ENCODE measurements at places on chromosomes 1 and 21.

GRCh38 chr1:32223683-32224082, 1.5 kb downstream of the EIF3I start:
- DNase-seq = no peak

DNA sequence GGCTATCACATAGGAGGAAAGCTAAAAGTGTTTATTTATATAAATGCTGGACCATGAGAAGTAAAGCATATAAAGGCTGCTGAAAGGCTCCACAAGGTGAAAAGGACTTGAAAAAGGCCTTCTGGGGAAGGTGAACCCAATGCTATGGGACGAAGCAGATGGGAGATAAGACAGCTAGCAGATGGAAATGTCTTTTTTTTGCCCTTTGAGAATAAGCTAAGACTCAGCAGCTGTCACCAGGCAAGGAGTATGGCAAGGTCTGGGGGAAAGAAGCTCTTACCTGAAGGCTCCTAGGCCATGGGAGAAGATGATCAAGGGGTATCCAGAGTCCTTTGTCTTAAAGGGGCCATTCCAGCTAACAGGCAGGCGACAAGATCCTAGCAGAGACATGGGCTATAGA, 9.9 kb downstream of the PAFAH2 start:
- DNase-seq = no peak

DNA sequence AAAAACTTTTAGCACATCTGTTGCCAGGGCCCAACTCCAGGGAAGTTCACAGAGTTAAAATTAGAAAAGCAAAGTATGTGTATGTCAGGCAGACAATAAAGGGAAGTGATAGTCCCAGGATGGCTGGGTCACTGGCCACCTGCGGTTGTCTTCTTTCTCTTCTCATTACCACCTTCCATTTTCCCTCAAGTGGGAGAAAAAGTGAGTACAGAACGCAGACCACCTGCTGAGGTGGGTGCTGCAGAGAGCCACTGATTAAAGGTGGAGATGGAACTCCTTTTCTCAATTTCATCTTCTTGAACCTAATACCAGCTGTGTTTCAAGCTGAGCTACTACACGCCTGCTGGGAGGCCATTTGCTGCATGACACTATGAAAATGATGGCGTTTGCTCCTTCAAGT, 88.8 kb upstream of the PDE4B start:
- no peak for DNase-seq

DNA sequence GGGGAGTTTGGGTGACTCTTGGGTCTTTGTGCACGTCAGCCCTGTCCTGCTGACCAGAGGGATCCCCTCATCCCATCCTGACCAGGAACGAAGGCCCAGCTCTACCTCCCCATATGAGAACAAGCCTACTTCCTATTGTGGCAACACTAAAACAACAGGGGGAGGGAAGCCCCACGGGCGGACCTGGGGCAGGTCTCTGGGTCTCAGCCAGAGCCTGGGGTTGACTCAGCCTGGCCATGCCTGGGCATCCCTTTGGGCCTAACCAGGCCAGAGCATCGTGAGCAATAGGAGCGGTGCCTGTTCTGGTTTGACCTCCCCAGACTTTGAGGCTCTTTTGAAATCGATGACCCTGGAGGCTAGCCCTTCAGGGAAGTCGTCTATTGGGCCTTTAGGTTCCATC, 16.8 kb downstream of the RPS6KA1 start:
- no peak for DNase-seq

- DNase-seq = no peak
Observed at GRCh38 chr1:97893844-97894243, 27.0 kb downstream of the DPYD start.

DNA sequence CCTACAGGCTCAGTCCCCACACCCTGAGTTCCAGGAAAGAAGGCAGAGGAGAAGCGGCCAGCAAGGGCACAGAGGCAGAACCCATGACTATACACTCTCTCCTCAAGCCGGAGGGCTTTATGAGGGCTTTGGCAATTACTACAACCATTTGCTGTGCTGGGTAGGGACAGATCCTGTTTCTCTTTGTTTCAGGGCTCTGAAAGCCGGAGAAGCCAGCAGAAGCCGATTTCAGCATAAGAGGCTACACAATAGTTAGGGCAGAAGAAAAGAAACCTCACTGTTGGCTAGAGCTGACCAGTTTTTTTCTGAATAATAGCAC, 13.9 kb downstream of the GPR3 start:
- DNase-seq = no peak

DNA sequence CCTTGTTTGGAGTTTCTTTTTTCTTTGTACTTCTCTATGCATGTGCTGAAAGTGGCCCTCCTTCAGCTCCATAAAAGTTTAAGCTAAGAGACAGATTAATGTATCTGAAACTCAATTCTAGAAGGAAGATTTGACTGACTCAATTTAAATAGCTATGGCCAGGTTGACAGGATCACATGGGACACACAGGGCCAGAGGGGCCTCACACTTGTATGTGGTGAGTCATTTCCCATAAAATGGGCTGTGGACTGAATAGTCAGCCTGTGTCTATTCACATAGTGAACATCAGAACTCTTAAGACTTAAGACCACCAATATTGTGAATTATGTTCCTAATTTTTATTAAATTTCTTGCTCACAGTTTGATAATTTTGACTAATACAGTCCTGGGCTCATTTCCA, 45.7 kb upstream of the DEPDC1 start:
- no peak for DNase-seq
